ENCODE measurements at places on chromosomes 3 and 15. TPM values are rescaled to one million over a fixed set of nuclear protein-coding genes. Genes with fewer than 3 reads are reported as not detected.

Gene IL5RA
- total RNA-seq, result not detected

Gene CELSR3
- total RNA-seq, result 0.47 TPM

Gene BLM
- total RNA-seq, result 2.4 TPM

Gene IL17RB
- total RNA-seq, result not detected

Gene SEC61A1
- total RNA-seq, result 220 TPM

All from endothelial cell of coronary artery (primary cell).